ENCODE measurements at places on chromosomes 4 and X.

DNA sequence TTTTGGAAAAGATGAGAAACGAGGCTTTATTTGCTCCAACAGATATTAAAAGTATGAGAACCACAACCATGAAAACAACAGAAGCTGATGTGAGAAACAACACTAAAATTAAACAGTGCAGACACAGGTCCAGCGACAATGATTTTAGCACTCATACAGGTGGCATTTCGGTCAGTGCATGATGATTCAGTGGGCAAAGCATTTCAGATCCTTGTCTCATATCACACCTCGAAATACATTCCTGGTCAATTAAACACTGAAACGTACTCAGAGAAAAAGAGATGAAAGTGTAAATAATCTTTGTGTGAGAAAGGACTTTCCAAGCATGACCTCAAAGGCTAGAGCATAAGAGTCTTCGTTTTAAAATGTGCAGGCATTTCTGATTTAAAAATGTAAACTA lies 85.2 kb downstream of the ACOX3 start:
- DNase-seq, result no peak

- no peak for DNase-seq
Observed at GRCh38 chr4:145822581-145822980, 116.0 kb downstream of the ZNF827 start.

GRCh38 chr4:10623862-10624261 lies 60.7 kb downstream of the CLNK start:
- DNase-seq, result no peak

DNA sequence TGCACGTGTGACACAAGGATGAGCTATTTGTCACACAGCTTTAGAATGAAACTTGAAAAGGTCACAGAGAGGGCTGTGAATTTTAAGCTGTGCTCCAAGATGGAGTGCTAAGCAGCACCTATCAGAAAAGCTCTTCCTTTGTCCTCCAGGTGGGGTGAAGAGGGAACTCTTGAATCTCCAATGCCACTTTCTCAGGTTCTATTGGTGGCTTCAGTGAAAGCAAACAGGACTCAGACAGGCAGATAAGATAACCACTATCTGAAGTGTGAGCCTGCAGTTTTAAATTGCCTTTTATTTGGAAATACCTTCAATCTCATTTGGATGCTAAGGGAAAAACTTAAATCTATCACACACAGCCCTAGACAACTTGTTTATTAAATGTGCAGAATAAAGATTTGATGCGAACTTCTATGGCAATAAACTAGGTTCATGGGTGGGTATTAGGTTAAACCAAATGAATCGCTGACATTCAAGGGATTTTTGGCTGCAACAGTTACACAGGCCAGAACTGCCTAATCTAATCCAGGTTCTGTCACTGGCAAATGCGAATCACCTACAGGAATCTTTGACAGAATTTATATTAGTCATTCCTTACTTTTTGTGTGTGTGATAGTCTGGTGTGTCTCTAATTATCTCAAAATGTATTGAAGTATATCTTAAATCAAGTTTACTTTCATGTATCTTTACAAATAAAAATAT lies 13.6 kb upstream of the PDGFRA start:
- DNase-seq, result no peak

DNA sequence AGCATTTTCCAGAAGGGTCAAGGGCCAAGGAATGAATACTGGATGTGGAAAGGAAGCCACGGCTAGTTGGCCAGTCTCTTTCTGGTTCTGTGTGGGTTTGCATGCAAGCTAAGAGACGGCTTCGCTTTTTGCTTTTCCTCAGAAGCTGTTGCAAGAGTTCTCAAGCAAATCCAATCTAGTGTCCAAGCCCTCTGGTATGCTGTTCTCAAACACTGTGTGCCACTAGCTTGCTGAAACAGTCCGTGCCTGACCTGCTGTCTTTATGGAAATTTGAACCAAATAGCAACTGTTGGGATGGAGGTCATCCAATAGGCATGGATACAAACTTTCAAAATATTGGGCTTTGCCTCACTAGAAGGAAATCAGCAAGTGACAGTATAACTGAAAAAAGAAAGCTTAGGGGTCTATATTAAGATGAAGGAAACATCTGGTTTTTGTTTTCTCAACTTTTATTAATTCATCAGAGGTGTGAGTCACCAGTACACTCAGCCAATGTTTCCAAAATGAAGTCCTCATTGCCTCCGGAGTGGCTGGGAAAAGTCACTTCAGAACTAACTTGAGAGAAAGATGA lies 70.5 kb downstream of the SLC9A6 start:
- no peak for DNase-seq

GRCh38 chrX:129957241-129958082 lies 25.0 kb upstream of the BCORL1 start:
- DNase-seq, result peak; percentile 48

DNA sequence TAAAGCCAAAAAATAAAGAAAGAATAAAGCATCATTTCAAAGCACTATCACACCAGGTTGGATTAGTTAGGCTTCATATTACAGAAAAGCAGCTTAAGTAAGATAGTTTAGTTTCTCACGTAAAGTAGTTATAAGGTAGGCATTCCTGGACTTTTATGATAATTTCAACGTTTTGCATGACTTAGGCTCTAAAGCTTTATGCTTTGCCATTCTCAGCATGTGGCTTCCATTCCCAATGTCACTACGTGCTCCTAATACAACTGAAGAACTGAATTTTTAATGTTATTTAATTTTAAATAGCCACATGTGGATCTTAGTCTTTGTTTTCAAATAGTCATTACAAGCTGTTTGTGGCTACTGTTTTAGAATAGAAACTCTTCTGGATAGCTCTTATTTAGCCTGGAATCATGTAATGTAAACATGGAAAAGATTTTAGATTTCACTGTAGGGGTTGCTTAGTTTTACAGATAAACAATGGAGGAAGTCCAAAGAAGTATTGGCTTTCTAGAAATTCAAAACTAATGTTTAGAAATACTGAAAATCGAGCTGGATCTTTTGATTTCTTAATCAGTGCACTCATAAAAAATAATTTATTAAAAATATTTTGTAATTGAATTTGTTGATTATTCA lies 710.0 kb downstream of the IL1RAPL1 start:
- DNase-seq, result no peak

GRCh38 chrX:20312018-20312417 lies 45.3 kb upstream of the RPS6KA3 start:
- no peak for DNase-seq

GRCh38 chrX:31128855-31129254 lies 57.0 kb upstream of the FTHL17 start:
- DNase-seq, result no peak

DNA sequence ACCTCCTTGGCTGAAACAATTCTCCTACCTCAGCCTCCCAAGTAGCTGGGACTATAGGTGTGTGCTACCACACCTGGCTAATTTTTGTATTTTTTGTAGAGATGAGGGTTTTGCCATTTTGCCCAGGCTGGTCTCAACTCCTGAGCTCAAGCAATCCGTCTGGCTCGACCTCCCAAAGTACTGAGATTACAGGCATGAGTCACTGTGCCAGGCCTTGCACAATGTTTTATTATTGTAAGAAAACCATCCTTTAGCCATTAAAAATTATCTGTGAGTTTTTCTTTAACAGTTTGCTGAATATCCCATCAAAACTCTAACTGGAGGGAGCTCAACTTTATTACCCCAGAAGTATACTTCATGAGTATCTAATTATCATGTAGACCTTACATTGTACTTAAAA lies 900.3 kb downstream of the PCDH7 start:
- DNase-seq, result no peak

GRCh38 chrX:1902901-1903235 lies 288.0 kb downstream of the ASMT start:
- DNase-seq, result no peak

GRCh38 chrX:110421500-110422455 lies 63.1 kb downstream of the RTL9 start:
- DNase-seq, result no peak

GRCh38 chrX:100931925-100932285 lies 3.2 kb upstream of the XKRX start:
- DNase-seq, result no peak

GRCh38 chrX:118178450-118178849 lies 61.8 kb upstream of the KLHL13 start:
- no peak for DNase-seq

DNA sequence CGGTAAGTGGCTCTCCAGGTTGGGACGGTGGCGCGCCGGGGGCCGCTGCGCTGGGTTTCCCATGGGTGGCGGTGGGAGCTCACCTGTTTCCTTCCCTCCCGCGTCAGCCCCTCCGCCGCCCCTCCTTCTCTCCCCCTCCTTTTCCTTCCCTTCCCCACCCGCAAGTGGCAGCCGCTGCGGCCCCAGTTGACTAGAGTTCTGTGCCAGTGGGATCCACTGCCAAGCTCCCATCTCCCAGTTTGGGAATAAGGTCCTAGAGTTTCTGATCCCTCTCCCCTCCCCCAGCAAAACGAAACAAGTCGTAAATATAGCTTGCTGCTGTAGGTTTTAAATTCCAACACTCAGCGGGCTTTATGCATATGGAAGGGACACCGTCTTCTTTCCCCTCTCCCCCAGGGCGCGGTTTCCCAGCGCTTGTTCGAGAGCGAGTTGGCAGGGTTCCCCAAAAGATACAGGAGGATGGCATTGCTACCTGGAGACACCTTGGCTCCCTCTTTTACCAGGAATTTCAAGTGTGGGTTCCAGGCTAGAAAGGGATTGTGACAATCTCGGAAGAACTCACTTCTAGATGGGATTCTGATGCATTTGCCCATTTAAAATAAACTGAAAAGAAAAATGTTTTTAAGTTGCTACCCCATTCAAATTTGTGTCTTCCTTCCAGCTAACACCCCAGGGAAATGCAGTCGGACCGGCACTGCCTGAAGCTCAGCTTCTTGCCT lies 1.2 kb downstream of the TLL1 start:
- DNase-seq, result no peak

- DNase-seq, result no peak
Observed at GRCh38 chr4:24729119-24729730, 66.1 kb upstream of the SOD3 start.

DNA sequence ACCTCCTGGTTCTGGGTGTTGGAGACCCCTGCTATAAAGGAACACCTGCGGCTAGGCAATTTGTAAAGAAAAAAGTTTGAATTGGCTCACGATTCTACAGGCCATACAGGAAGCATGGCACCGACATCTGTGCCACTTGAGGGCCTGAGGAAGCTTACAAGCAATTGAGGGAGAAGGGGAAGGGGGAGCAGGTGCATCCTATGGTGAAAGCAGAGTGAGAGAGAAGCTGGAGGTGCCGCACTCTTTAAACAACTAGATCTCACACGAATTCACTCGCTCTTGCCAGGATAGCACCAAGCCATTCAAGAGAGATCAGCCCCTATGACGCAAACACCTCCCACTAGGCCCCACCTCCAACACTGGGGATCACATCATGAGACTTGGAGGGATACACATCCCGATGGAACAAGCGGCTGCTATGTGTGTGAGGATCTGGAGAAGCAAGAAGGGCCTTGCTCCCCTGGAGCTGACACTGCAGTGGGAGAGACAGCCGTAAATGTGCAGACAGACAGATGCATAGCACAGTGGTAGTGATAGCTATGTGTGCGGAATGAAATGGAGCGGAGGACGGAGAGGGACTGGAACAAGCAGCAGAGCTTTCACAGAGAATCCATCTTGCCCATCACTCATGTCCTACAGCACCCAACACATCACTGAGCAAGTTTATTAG lies 60.7 kb upstream of the HELT start:
- no peak for DNase-seq

DNA sequence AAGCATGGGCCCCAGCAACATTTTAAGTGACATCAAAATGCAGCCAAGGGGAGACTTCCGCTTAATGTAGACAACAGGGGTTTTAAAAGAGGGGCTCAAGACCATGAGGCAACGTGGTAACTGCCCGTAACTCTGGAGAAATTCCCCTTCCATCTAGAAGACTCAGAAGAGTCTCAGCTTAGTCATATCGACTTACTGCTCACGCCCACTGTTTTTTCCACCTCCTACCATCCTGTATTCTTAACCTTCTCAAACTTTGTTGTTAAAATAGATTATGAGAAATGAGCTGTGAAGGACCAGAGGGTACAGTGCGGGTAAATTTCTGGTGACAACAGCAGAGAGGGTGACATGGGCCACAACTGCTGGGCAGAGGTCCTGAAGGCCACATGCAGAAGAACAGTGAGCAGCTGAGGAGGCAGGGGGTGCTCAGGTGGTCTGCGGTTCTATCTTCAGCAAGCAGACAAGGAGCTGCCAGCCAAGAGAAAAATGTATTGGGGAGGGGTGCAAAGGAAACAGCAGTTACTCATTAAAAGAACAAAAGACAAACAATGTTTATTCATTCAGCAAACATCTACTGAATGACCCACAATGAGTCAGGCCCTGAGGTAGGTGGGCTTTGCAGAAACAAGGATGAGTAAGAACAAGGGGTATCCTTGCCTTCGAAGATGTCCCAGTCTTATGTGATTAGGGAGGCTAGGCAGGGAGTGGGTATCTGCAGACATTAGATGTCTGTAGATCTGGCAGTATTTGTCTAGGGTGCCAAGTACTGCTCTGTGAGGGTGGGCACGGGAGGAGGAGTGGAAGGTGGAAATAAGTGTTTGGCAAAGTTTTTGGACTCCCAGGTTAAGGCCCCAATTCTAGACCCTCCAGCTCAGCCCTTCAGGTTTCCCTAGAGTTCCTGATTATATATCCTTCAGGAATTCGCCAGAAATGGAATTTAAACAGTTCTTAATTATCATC lies 175.3 kb downstream of the TSPAN5 start:
- DNase-seq, result no peak

DNA sequence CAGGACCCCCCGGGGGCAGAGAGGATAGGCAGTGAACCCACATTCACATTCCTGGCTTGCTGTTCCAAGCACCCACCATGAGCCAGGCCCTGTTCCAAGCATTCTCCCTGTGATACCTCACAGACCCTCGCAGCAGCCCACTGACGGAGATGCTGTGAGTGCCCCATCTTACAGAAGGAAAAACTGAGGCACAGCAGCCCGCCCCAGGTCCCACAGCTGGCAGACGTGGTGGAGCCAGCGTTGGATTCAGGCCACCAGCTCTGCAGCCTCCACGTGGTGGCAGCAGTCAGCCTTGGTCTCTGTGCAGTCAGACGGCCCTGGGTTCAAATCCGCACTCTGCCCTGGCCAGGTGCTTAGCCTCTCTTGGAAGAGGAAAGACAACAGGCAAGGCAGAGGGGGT lies 16.8 kb downstream of the MAN2B2 start:
- no peak for DNase-seq

GRCh38 chr4:183124865-183125264 lies 25.8 kb downstream of the WWC2 start:
- DNase-seq, result no peak

DNA sequence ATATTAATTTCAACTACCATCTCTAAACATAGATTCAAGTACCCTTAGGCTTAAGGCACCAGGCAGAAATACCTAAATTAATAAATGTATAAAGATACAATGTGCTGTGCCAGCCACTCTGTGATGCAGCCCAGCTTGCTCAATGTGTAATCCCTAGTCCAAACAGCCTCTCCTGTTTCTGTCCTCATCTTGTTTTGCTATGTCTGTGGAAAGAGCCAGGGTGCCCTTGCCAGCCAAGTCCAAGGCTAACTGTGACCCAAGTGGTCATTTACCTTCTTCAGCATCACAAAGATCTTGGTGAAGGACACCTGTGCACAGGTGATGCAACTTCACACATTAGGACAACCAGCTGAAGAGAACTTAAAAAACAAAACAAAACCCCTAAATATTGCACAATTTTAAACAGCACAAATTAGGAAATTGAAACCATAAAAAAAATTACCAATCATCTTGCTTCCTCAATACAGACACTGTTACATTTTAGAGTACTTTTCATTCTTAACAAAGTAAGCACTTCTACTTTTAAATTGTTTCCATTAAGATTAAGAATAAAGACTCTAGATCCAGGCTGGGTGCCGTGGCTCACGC lies 89.6 kb downstream of the C4orf51 start:
- no peak for DNase-seq
